ENCODE measurements at places on chromosomes 3 and 15. TPM values are rescaled to one million over a fixed set of nuclear protein-coding genes. Genes with fewer than 3 reads are reported as not detected.
A peak's percentile ranks its signal among the peaks of the same experiment; 100 is the strongest.

VGLL3 gene
- total RNA-seq, result not detected

SPSB4 gene
- not detected for total RNA-seq

OR5H1 gene
- total RNA-seq, result not detected

BFSP2 gene
- total RNA-seq, result 0.33 TPM

- no peak for DNase-seq
Measured at GRCh38 chr15:90674476-90674875, 42.7 kb upstream of the BLM start.

DNA sequence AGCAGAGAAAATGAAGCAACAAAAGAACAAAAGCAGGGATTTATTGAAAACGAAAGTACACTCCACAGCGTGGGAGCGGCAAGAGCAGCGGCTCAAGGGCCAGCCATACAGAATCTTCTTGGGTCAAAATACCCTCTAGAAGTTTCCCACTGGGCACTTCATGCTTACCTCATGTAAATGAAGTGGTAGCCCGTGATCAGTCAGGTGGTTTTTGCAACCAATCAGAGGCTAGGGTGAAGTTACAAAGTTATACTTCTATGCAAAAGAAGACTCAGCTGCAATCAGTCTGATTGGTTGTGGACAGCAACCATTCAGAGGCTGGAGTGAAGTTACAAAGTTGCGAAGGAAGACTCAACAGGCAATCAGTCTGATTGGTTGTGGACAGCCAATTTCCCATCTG is 37.8 kb upstream of the TRH start:
- DNase-seq, result peak; percentile 44

DNA sequence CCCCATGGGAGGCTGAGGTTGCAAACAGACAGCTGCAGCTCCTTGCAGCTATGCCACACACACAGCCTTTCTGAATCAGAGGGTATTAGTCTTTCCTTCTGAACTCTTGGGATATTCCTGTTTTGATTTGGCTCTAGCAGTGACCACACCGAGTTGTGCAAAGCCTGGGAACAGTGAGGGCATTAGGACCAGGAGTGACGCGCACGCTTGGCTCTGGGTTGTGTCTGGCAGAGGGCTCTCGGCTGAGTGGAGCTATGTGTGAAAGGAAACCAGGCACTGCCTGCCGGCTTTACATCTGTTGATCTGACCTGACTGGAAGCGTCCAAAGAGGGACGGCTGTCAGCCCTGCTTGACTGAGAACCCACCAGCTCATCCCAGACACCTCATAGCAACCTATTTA is at the start of gene GALNT15:
Gene GALNT15, plus strand, starts transcription at position 292 of the 400 bp plus-strand sequence. CDS start 472 bp downstream, outside the sequence.
- no peak for DNase-seq

GRCh38 chr3:124034844-124035152 is 42.9 kb upstream of the ROPN1 start:
- no peak for DNase-seq

GRCh38 chr3:38153221-38153620 is 12.1 kb upstream of the OXSR1 start:
- peak; percentile 3 for DNase-seq

DNA sequence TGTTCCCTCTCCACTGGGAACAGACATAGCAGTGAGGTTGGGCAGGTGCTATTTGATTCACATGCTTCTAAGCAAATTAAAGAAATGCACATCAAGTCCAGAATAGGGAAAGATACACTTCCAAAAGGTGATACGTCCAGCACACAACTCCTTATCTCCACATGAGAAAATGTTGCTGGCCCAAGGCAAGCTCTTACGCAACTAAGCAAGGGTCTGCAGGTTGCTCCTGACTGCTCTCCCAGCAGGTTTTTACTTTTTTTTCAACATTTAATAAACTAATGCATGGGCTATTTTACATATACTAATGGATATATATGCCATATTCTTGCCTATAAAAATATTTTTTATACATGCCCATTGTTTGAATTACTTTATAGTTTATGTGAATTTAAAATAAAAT is 818.5 kb upstream of the ROBO1 start:
- no peak for DNase-seq

DNA sequence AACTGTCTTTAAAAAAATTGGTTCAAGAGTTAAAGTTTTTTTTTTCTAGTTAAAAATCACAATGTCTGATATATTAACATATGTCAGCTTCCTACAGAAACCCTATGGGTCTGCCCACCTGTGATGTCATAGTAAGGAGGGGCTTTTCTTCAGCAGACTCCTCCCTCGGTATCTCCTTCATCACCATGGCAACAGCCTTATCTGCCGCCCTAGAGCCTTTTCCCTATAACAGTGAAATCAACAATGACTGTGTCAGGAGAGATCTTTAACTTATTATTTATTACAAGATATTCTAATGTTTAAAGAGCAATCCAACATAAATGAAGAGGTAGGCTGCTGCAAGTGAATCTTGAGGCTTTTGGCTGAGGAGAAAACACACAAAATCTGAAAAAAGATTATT is 138.7 kb downstream of the PEX5L start:
- DNase-seq, result peak; percentile 21

DNA sequence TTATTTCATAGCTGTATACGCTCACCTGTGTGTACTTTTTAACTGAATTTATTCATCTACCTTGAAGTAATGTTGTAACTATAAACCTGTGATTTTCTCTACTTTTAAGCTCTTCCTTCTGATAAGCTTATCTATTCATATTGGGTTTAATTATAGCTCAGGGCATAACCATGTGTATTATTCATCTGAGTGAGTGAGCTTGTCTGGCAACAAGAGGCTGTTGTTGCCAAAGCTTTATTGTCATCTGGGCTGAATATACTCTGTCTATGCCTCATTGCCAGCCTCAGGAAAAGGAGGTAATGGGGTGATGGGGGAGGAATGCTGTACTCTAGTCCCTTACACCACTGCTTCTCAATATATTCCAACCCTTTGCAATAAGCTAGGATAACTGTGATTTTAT is 292.4 kb downstream of the UBE2E2 start:
- no peak for DNase-seq

GRCh38 chr3:46372492-46373359 is 2.0 kb downstream of the CCR5 start:
- peak; percentile 60 for DNase-seq

- DNase-seq, result no peak
Measured at GRCh38 chr3:62228467-62228866, 144.9 kb downstream of the FEZF2 start.

DNA sequence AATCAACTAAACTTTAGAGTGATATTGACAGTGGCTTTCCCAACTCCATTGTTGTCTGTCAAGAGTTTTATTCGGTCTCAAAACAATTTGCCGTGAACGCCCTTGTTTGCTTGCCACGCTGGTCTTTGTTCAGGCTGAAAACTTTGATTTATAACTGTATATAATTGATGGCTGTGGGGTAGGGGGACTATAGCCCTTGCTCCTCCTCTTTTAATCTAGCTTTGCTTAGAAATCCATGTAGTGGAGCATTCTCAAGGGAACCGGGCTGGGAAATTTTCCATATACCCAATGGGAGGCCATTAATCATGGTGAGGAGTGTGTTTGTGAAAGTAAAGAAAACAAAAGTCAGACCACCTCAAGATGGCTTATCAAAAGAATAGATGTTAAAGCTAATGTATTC is 339.8 kb upstream of the RARB start:
- no peak for DNase-seq

- DNase-seq, result no peak
Measured at GRCh38 chr3:184455991-184456390, 76.1 kb downstream of the CHRD start.

DNA sequence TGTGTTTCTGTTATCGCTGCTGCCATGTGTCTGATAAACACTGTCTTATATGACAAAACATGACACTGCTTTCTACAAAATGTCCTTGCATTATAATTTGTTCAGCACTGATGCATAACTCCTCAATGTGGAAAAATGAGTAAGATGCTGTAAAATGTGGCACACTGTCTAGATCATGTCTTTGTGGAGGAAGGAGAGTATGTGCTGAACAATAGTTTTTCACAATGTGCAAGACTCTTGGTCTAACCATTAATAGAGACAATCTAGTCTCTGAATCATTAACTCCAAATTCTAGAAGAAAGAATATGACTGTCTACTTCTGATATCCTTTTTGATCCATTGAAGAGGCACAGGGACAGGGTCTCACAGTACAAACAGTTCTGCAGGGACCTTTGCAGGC is 127.9 kb upstream of the RARB start:
- no peak for DNase-seq

DNA sequence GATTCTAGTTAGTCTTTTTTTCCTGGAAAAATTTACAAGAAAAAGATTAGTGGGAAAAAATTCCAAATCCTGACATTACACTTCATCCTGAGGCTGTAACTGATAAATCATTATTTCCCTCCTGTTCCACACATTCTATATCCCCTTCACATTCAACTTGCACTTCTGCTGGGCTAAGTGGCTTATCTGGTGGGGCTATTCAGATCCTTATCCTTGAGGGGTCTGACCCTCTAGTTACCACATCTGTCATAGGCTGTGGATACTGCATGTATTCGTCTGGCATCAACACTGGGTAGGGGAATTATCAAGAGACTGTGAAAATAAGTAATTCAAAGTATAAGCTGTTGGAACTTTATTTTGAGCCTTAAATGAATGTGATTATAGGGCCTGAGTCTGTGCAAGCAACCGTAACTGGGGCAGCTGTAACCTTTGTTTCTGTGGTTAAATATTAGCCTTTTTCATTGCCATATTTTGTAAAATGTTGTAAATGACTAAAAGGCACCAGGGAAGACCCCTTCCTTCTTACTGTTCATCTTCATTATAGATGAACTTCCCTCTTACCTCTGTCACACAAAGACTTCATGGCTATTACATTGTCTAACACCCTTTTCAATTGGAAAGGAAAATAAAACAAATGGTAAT is 28.0 kb upstream of the TEX9 start:
- DNase-seq, result no peak

- DNase-seq, result no peak
Measured at GRCh38 chr15:99306694-99307338, 55.5 kb downstream of the LRRC28 start.

GRCh38 chr3:31358473-31359070 is 174.2 kb upstream of the STT3B start:
- no peak for DNase-seq

DNA sequence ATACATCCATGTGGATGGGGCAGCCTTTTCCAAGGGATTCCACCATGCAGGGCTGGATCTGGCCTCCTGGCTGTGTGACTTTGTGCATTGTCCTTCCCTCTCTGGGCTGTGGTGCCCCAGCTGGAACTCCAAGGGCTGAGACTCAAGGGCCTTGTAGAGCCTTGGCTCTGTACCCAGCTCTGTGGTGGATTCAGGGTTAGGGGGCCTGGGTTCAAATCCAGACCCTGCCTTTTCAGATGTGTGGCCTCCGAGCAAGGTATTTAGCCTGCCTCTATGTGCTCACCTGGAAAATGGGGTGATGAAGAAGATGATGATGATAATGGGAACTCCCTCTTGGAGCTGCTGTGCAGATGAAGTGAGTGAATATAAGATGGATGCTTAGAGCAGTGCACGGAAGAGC is 161.9 kb downstream of the WNT7A start:
- DNase-seq, result no peak

DNA sequence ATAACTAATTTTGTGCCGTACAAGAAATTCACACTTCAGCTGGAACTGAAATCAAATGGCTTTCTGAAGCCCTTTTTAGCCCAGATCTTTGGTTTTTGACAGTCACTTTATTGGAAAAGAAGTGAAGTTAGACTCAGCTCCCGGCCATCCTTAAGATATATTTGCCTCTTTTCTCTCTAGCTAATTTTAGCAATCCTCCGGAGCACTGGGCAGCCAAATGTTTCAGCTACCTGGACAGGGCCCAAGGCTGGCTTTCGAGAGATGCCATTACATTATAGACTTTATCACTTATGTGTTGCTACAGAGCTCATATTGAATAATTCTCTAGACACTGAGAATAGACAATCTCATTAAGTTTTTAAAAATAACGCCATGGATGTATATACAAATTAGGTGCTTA is 28.5 kb upstream of the RPL39L start:
- DNase-seq, result no peak

GRCh38 chr15:72978223-72978622 is 74.0 kb upstream of the NEO1 start:
- DNase-seq, result no peak

GRCh38 chr3:160253298-160253697 is 28.1 kb downstream of the C3orf80 start:
- no peak for DNase-seq

DNA sequence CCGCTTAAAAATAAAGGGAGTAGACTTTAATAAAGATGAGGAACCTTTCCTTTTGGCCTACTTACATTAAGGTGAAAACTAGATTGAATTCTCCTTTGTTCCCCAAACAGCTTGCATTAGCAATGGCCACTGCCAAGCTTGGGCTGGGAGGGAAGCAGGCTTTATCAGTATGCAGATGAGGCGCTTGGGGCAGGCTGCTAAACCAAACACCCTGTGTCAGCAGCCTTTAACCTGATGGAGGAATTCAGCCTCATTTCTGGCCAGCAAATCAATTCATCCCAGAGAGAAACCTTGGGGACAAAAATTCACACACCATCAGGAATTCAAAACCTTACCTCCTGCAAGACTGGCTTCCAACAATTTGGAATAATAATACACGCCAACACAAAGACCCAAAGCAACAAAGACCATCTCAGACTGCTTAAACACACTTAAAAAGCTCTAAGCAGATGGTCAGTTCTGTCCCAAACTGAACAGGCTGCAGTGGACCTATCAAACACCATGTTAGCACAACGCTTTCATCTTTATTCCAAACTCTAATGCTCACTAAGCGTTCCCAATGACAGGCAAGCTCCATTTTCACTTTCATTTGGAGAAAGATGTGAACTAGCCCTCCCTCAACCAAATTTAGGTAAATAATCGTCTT is 255.1 kb upstream of the CMC1 start:
- no peak for DNase-seq

DNA sequence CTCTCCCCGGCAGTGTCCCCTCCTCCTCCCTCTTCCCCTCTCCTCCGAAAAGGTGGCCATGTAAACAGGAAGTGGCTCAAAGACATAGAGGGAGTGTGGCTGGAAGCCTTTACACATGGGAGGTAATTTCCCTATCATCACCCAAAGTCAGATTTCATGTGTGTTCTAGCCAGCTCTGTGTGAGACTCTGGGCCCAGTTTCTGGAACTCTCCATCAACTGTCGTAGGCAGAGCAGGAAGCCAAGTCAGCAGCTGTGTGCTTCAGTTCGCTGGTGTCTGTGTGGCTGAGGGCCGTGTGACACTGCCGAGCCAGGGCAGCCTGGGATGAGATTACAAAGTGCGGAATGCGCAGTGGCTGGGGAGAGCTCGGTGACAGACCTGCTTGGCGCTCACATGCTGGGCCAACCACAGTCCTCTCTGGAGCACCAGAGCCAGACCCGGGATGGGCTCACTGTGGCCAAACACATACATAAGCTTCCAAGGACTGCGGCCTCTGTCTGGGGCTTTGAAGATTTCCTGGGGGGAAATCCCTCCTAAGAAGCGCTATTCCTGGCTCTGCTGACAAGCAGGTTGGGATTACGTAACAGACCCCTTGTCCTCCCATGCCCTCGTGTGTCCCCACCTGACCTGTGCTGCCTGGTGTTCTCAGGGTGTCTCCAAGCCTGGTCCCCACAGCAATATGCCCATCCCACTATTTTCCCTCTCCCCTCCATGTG is 50.7 kb downstream of the UMPS start:
- no peak for DNase-seq

DNA sequence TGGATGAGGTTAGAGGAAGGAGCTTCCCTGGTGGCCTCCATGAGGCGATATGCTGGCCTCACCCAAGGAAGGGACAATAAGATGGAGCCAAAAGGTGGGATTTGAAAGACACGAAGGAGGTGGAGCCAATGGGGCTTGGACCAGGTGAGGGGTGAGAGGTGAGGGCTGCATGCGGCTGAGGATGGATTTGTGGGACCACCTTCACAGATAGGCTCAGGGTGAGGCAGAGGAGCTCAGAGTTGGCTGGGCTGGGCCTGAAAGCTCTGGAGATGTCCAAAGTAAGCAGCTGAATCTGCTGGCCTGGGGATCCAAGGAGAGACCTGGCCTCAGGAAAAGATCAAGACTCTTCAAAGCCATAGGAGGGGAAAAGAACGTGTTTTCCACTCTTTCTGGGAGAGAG is 49.8 kb downstream of the EXOG start:
- no peak for DNase-seq

Data from activated CD4-positive, alpha-beta T cell treated with anti-CD3 and anti-CD28 coated beads, Interleukin-2, amount 10 ng/mL, durations not matched to agents 7 days and 5 days (primary cell).